Activated CD4-positive, alpha-beta memory T cell treated with anti-CD3 and anti-CD28 coated beads for 36 hours (primary cell): ENCODE measurements at places on chromosomes 4 and X. TPM values are rescaled to one million over a fixed set of nuclear protein-coding genes. Genes with fewer than 3 reads are reported as not detected.

GRCh38 chr4:88318751-88319350 is 34.5 kb upstream of the PPM1K start:
- no peak for DNase-seq

DNA sequence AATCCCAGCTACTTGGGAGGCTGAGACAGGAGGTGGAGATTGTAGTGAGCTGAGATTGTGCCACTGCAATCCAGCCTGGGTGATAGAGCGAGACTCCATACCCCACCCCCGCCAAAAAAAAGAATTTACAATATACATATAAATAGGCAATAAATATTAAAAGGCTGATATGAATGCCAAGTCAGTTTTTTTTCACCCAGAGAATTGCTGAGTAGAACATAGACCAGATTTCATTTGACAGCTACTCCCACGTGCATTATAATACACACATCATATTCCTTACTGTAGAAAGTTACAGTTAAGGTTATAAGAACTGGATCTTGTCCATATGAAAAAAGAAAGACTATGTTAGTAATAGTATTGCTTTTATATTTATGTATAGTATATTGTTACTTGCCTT is 18.7 kb upstream of the CCNI start:
- no peak for DNase-seq

GRCh38 chr4:101295691-101296090 is 51.6 kb downstream of the PPP3CA start:
- DNase-seq: no peak

- DNase-seq: no peak
Observed at GRCh38 chr4:22668301-22668700, 24.4 kb upstream of the GBA3 start.

DNA sequence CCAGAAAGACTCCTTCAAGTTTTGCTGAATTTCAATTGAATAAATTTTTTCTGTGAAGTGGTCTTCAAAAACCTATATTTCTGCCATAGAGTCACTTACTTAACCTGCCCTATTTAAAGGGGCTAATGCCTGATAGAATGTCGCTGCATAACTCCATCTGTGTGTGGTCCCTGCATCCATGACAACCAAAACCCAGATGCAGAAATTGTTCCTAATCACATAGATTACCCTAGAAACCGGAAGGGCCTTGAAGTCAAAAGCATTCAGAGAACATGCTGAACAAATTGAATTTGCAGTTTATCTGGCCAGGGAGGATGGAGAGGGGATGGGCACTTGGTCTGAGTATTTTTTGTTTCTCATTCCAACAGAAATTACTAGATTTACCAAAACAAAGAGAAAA is 1.5 kb upstream of the PARM1 start:
- no peak for DNase-seq

- DNase-seq: no peak
Observed at GRCh38 chr4:176036585-176037205, 28.9 kb upstream of the WDR17 start.

DNA sequence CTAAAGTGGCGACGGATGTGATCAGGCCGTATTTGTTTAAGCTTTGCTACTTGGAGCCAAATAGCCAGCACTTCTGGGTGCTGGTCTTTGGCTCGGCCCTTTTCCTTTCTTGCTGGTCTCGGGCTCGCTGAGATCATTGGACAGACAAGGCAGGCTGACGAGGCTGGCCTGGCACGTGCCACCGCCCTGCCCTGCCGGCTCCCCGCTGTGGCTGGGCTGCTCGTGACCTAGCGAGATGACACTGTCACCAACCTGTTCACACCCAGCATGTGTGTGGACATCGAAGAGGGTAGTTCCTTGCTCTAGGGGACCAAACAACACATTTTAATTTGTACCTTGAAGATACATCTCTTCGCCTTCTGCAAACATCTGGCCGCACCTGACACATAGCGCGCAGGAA is 98.0 kb downstream of the ABLIM2 start:
- DNase-seq: no peak

- DNase-seq: no peak
Observed at GRCh38 chr4:37803348-37803973, 23.0 kb upstream of the PGM2 start.

GRCh38 chr4:84218031-84218430 is 281.1 kb downstream of the NKX6-1 start:
- DNase-seq: no peak

GRCh38 chr4:69362351-69362750 is 82.1 kb downstream of the UGT2B28 start:
- DNase-seq: no peak

- DNase-seq: no peak
Observed at GRCh38 chrX:28398342-28398741, 188.9 kb upstream of the IL1RAPL1 start.

DNA sequence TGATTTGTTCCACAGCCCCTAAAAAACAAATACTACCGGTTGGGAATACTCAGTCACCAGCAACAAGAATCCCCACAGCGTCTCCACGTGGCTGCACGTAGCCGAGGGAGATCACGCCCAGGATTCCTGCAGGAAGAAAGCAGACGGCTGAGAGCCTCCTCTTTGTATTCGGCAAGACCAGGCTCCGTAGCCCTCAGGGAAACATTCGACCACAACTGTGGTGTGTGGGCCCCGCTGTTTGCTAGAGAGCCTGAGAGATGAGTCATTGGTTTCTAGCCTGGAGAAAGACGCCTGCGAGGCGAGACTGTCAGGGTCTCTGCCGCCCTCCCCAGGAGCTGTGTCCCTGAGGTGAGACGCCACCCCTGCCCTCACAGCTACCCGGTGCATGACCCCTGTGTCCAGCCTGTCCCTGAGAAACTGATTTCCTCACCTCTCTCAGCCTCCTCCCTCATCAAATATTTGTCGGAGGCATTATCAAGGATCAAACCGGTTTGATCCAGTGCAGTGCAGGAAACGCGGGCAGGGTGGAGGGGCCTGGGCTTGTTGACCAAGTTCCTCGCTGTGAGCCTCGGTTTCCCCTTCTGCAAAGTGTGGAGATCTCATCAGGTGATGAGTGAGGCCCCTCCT is 4.7 kb upstream of the S100P start:
- peak; percentile 92 for DNase-seq

DNA sequence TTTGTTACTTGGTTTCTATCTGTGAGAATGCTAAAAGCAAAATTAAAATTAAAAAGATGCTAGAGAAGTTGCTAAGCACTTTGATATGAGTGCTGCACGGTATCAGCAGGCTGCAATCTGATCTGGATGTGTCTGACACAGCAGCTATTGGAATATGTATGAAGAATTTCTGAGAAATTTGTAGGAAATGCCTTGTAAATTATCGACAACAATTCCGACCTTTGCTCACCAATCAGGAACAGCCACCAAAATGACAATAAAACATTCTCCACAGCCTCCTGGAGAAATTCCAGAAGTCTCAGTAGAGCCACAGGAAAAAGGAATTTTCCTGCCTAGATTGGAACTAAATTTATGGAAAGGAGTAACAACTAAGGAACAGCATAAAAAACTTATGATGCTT is 82.5 kb downstream of the TIGD2 start:
- no peak for DNase-seq

DNA sequence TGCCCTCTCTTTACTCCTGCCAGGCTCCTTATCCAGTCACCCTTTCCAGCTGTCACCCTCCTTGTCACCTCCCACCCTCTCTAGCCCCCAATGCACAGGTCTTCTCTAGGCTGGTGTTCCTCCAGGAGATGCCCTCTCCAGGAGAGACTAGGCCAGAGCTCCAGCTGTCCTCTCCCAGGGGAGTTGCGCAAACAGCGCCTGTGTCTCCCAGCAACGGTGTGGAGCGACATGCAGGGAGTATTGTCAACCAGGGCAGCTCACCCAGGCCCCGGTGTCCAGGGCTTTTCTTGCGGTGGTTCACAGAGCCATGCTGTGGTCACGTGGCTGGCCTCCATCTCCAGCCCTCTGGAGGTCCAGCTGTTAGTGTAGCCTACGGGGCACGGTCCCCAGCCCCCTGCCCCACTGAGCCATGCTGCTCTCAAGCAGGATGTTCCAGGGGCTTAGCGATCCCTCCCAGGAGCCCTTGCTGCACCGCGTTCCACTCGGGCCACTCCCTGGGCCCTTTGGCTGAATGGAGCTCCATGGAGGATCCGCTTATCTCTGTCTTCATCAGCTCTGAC is 34.8 kb downstream of the CCNQ start:
- DNase-seq: no peak

The CNKSR2 gene
- total RNA-seq: 3.7 TPM

The RASL11B gene
- total RNA-seq: 0.40 TPM

The GYG2 gene
- total RNA-seq: not detected

The TMEM185A gene
- total RNA-seq: 10.5 TPM

The PABPC4L gene
- total RNA-seq: not detected

The PHEX gene
- total RNA-seq: 2.1 TPM

The MEPE gene
- not detected for total RNA-seq

The SSX2B gene
- total RNA-seq: not detected

The RXFP1 gene
- total RNA-seq: not detected

The SMIM10L2A gene
- total RNA-seq: 0.31 TPM

The PHOX2B gene
- total RNA-seq: not detected

The LDOC1 gene
- total RNA-seq: 8.7 TPM
